ENCODE measurements at places on chromosomes 11 and 22. TPM values are rescaled to one million over a fixed set of nuclear protein-coding genes. Genes with fewer than 3 reads are reported as not detected.

Gene ZPR1
- total RNA-seq: 27.1 TPM

Gene PRRG4
- 0.29 TPM for total RNA-seq

- DNase-seq: no peak
Measured at GRCh38 chr11:131764126-131764525, 393.7 kb downstream of the NTM start.

- no peak for DNase-seq
Measured at GRCh38 chr11:106242718-106243415, 165.4 kb downstream of the AASDHPPT start.

GRCh38 chr11:132220474-132220873 lies 850.1 kb downstream of the NTM start:
- DNase-seq: peak; percentile 84

GRCh38 chr11:47408598-47409439 lies 429 bp downstream of the SLC39A13 start:
- peak; percentile 99 for DNase-seq

GRCh38 chr11:103662880-103663279 lies 373.6 kb upstream of the DDI1 start:
- no peak for DNase-seq

DNA sequence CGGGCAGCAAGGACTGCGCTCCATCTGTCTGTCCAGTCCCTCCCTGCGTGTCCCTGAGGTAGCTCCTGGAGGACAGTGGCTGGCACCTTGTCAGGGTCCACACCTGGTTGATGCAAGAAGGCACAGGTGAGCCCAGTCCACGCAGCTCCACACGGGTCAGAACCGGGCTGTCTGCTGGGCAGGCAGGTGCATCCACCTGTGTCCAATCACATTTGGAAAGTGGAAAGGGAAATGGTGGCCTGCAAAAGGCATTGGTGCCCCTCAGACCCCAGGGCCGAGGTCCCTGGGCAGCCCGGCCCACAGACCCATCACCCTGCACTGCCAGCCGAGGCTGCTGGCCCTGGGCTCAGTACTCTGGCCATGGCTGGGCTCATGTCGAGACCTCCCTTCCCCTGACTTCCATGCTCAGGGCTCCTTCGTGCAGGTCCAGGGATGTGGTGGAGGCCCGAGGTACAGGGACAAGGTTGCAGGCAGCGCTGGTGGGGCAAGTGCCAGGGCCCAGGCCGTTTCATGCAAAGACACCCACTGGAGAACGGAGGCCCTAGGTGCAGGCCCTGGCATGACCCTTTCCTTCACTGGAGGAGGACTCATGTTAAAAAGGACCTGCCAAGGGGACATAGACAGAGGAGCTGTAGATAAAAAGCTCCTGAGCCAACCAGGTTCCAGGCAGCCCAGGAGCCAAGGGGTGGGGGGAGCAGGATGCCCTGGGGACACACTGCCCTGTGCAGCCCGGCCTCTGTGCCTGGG lies 38.9 kb upstream of the TH start:
- DNase-seq: peak; percentile 45

DNA sequence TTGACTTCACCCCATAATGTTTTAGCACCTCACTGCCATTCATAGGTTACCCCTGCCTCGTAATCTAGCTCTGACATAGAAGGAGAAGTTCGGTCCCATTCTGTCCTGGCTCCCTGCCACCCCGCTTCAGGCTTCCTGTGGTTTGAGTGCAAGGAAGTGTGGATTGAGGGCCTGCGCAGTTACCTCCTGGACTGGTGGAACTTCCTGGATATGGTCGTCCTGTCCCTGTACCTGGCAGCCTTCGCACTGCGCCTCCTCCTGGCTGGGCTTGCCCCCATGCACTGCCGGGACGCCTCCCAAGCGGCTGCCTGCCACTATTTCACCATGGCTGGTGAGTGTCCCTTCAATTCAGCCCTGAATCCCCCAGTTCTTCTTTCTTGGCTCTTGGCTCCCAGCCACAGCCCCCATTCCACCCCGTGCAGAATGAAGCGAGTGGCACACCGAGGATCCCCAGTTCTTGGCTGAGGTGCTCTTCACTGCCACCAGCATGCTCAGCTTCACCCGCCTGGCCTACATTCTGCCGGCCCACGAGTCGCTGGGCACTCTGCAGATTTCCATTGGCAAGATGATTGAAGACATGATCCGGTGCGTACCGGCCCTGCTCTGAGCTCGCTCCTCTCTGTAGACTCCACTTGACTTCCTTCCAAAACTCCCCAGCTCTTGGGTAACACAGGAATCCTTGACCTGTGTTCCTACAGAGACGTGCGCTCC lies 15.4 kb downstream of the ART5 start:
- DNase-seq: peak; percentile 61

DNA sequence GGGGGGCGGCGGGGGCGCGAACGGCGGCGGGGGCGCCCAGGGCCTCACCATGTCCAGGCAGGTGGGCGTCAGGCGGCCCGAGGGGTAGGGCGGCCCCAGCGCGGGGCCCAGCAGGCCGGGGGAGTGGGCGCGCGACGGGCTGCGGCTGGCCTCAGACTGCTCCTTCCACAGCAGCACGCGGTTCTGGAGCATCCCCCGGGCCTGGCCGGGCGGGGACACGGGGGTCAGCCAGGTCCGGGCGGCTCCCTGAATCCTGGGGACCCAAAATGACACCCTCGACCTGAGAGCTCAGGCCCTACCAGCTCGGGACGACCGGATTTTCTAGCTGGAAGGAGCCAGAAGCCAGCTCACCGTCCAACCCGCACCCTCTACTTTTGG lies 5.5 kb upstream of the SLC16A8 start:
- DNase-seq: peak; percentile 80

- no peak for DNase-seq
Measured at GRCh38 chr11:26350002-26350401, 18.1 kb downstream of the ANO3 start.

DNA sequence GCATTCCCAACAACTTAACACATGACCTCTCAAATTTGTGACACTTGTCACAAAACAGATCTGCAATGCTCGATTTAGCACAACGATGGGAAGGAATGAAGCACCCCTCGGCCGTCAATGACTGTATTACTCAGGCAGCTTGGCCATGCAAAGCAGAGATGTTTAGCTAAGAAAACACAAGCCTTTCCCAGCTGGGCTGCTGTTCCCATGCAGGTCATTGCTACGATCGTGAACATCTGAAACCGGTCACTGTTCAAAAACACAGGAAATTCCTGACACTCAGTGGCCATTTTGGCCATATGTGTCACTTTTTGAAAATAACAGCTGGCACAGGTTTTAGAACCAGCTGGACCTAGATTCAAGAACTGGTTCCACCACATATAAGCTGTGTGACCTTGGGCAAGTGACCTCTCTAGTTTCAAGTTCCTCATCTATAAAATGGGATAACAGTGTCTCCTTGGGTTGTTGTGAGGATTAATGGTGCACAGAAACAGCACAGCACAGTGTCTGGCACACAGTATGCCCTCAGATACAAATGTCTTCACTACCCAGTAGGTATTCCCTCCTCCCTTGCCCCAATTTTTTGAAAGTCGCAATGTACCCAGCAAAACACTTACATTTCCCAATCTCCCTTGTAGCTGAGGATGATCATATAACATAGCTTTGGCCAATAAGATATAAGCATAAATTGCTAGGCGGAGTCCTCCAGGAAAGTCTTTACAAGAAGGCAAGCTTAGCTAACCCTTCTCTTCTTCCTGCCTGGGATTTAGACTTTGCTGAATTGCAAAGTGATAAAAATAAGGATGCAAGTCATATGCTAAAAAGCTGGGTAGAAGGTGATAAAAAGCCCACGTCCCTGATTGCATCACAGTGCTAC lies 93.1 kb downstream of the C11orf58 start:
- no peak for DNase-seq

- DNase-seq: no peak
Measured at GRCh38 chr11:19110295-19110694, 6.7 kb upstream of the ZDHHC13 start.
